Jurkat, Clone E6-1 (cell line): ENCODE measurements at places on chromosomes 12 and 14.
A peak's percentile ranks its signal among the peaks of the same experiment; 100 is the strongest.

DNA sequence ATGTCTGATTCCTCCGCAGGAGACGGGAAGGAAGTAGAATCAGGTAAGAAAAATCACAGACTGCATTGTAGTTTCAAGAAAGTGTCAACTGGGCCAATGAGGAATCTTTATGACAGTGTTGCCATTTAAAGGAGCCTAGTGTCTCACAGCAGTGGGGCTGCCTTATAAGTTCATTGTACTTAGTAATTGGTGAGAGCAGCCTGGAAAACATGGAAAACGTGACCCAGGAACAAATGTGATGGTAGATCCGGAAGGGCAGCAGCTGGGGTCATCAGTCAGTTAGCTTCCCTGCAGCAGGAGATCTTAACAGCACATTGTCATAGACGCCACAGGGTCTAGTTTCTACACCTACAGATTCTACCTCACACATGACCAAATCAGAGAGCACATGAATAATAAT, 630.0 kb upstream of the LMO3 start:
- DNase-seq = no peak

GRCh38 chr14:65222440-65222858, 120.1 kb upstream of the MAX start:
- DNase-seq = peak; percentile 56

GRCh38 chr14:40581264-40581663, 1025.4 kb upstream of the LRFN5 start:
- no peak for DNase-seq

- DNase-seq = no peak
Measured at GRCh38 chr12:112347581-112347982, 34.6 kb downstream of the HECTD4 start.

GRCh38 chr14:102991376-102991775, 66.0 kb downstream of the CDC42BPB start:
- DNase-seq = no peak

DNA sequence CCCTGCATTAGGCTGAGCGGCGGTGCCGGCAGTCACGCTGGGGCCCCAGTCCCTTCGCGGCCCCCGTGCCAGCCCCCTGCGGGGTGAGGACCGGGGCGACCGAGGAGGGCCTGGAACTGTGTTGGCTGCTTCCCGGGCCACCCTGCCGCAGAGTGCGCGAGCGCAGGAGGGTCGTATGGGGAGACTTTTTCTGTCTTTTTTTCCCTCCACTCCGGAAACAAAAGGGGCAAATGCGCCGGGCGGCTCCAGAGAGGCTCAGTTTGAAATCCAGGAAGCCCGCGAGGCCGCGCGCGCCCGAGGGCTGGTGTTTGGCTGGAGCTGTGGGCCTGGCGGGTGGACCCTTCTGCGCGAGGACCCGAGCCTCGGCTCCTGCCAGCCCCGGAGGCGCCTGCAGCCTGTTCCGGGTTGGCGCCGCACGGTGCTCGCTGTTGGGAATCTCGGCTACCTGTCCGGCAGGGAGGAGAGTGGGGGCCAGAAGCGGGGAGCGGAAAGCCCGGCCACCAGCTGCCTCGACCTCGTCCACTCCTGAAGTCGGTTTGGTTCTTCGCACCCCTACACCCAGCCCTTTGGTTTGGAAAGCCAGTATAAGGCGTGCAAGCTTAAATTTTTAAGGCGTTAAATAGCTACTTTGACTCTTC, 638 bp downstream of the PLEKHG3 start:
- no peak for DNase-seq

DNA sequence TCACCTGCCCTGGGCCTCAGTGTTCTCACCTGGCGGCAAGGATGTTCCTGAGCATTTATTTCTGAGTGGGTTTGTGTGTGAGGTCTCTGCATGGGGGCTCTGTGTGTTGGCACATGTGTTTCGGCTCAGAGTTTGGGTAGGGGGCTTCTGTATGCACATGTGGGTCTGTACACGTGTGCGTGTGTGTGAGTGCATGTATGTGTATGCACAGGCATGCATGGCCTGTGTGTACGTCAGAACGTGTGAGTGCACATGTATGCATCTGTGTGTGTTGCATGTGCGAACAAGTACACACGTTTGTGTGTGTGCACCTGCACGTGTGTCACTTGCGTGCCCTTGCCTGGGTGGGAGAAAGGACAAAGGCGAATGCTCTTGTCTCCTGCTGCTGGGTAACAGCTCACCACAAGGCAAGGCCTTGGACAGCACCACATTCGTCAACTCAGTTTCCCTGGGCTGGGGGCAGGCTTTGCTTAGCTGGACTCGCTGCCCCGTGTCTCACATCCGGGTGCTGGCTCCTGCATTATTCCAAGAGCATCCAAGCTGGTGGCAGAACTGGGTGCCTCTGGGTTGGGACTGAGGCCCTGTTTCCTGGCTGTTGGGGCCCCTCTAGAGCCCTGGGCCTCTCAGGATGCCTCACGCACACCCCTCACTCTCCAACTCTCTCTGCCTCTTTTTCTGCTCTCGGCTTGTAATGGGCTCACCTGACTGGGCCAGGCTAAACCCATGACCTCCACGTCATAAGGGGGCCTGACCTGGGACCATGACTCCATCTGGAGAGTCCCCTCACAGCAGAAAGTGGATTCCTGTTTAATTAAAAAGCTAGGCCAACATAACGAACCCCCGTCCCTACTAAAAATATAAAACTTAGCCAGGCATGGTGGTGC, 153.6 kb upstream of the C14orf180 start:
- no peak for DNase-seq

- no peak for DNase-seq
Measured at GRCh38 chr14:61077951-61078720, 97.1 kb downstream of the SLC38A6 start.

DNA sequence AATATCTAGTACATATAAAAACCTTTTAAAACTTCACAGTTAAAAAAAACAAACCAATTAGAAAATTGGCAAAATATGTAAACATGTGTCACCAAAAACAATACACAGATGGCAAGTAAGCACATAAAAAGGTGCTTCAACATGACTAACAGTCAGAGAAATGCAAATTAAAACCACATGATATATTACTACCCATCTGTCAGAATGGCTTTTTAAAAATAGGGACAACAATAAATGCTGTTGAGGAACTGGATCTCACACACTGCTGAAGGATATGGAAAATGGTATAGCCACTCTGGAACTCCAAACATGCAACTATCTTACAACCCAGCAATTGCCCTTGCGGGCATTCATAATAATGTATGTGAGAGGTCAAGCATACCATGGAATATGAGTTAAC, 1153.6 kb downstream of the FLRT2 start:
- no peak for DNase-seq

DNA sequence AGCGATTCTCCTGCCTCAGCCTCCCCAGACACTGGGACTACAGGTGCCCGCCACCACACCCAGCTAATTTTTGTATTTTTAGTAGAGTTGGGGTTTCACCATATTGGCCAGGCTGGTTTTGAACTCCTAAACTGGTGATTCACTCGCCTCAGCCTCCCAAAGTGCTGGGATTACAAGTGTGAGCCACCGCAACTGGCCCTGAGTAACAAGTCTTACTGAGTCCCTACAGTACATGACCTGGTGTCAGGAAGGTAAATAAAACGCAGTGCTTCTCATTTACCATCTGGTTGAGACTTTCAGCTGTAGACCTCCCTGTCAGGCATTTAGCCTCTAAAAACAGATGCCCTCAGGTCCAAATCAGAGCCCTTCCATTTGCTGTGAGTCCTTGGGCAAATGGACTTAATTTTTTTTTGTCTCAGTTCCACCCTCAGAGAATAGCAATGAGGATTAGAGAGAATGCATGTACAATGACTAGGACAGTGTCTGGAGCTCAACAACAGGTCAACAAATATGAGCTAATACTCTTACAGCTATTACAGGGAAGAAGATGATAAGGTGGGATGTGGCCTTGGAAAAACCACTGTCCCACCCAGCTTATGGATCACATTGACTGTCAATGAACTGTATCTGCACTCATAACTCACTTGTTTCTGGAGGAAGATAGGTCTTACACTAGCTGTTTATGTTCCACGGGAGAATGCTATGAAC, 70.5 kb downstream of the PHLDA1 start:
- no peak for DNase-seq

DNA sequence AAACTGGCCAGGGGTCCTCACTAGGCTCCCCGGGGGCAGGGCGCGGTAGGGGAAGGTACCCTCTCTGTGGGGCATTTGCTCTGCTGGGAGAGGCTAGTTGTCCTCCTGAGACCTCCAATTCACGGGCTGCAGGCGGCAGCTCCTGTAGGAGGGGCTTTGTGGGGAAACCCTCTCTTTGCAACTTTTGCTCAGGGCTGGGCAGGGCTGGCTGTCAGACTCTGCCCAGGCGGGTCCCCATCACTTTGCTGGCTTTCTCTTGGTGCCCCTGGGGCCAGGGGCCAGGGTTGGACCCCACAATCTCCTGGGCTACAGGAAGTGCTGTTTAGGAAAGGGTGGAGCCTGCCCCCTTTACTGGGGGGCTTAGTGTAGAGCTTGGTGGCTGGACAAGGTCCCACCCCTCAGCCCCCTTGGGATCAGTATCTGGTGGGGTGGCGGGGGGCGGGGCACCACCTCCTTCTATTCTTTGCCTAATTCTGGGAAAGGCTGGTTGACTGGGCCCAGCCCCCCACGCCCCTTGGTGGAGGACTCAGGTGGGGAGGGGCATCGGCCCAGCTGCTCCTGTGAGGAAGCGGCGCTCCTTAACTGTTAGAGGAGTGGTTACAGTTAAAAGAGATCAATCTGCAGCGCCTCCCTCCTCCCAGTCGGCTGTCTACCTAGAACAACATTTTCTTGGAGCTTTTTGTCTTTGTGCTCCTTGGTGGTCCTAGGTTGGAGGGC, 918.7 kb downstream of the AACS start:
- peak; percentile 28 for DNase-seq

DNA sequence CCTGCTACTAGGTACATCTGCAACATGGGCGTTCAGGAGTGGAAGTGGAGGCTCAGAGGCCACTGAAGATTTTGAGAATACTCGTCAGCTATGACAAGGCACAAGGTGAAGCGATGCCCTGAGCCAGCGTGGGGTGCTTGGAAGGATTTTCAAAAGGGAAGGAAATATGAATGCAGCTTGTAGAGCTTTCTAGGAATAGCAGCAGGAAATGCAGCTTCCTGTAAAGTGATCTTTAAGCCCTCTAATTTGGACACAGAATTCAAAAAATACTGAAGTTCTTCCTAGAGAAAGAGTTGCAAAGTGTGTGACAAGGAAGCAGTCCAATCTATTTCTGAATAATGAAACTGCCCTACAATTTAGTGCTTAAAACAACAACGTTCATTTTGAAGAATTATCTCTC, 13.2 kb upstream of the C1S start:
- DNase-seq = no peak

DNA sequence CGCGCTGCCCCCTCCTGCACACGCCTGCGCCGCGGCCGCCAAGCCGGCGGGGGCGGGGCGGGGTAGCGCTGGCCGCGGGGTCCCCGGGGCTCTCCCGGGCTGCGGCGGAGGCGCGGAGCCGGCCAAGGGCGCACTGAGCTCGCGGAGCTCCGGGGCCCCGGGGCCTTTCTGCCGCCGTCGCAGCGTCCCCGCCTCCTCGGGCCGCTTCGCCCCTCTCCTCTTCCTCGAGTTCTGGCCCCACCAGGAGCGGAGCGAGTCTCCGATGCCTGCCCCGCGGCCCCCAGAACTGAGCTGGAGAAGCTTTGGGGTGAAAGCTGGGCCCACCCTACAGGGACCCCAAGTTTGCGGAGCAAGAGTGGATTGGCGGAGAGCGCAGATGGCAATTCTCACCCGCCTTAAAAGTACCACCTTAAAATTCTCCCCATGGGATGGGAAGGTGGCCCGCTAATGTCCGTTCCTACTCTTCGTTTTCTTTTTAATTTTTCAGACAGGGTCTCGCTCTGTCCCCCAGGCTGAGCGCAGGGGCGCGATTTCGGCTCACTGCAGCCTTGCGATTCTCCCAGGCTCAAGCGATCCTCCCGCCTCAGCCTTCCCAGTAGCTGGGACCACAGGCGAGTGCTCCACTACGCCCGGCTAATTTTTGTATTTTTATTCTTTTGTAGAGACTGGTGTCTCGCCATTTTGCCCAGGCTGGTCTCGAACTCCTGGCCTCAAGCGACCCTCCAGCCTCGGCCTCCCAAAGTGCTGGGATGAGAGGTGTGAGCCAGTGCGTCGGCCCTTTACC, 129.6 kb downstream of the NDUFA12 start:
- no peak for DNase-seq

DNA sequence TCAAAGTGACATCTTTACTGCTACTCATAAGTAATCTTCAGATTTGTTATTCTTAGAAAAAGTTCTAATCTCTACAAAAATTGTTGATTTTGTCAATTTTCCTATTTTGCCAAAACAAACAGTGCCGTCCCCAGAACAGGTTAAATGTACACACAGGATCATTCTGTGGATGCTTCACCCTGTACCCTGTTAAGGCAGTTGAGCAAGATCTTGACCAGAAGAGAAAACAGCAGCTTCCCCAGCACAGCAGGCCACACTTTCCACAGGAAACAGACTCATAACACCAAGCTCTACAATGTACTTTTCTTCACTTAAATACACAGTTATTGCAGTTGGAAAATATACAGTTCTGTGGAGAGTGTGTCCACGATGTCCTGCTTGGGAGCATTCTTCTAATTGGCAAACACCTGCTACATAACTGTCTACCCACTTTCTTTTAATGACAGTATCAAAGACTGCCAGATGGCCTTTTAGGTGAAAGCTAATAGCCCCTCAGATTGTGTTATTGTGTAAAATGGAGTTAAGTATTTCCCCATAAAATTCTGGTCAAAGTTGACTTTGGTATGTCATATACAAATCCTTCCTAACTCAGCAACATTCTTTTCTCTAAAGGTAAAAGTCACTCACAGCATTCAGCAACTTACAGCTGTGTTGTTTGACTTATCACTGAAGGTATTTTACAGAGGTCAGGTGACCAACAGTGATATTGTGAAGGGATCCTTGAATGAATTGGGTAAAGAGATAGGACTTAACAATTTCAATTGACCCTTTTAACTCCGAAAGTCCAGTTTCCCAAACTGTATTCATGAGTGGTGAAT, 77.0 kb downstream of the SEC23A start:
- no peak for DNase-seq

DNA sequence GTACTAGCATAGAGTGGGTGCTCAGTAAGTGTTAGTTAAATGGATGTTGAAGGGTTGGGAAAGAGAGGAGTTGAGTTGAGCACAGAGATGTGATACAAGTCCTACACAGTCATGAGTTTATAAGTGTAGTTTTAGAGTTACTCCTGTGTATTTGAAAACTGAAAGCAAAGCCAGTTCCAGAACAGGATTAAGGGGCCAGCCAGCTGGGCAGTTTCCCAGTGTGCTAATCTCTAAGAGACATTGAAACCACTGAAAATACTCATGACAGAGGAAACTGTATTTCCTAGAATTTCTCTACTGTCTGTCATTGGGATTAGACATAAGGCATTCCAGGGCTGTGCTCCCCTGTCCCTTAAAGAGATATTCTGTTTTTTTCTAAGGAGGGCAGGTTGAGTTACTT, 101.0 kb downstream of the DERA start:
- no peak for DNase-seq

DNA sequence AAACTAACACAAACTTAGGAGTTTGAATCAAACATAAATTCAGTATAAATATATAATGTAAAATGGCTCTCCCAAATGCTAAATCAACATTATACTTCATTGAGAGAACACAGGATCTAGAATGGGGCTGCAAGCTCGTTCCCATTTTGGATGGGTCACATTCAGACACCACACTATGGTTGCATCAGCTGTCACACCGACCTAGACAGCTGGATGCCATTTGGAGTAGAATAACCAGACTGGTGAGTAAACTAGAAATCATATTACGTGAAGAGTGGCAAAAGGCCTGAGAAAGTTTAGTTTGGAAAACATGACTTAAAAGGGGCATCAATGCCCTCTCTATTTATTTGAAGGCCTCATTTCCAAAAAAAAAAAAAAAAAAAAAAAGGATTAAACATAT, 430.4 kb downstream of the NPAS3 start:
- no peak for DNase-seq
